ENCODE measurements at places on chromosomes 2 and 18.

DNA sequence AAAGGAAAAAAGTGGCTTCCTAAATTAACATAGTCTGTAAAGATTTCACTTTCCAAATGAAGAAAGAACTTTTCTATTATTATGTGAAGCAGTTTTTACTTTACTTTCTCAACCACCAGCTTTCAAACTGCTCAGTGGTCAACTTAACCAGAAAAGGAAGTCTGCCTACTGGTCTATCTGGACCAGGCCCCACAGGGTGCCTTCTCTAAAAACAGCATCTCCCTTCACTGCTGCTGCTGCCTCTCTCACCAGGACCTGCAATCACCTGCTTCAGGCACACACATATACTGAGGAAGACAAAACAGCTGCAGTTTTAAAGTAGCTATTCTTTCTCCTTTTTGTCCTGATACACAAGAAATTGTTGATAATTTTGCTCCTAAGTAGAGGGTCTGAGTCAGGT lies 221.3 kb upstream of the DCC start:
- no peak for DNase-seq

GRCh38 chr2:100853909-100854810 lies 34.2 kb downstream of the NPAS2 start:
- no peak for DNase-seq

- DNase-seq, result no peak
Measured at GRCh38 chr2:225100269-225100668, 58.0 kb upstream of the DOCK10 start.

- no peak for DNase-seq
Measured at GRCh38 chr18:57792631-57793301, 10.3 kb downstream of the ATP8B1 start.

- no peak for DNase-seq
Measured at GRCh38 chr2:236754271-236754944, 184.8 kb downstream of the ACKR3 start.

DNA sequence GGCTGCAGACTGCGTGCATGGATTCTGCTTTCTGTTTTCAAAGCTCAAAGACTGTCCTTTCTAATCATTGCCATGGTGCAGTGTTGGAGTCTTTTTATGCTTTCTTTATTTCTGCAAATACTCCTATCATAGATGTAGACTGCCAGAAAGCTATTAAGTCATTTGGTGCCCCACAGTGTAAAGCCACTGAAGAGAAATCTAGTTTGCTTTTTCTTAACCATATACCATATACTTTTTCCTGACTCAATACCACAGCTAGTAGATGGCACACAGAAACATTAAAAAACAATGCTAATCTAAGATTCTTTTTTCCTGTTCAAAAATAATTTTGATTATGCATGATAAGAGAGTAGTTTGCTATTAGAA lies 109.9 kb upstream of the RAB27B start:
- DNase-seq, result no peak

GRCh38 chr2:158325782-158326340 lies 130.7 kb downstream of the CCDC148 start:
- DNase-seq, result no peak

GRCh38 chr2:9439536-9439935 lies 16.1 kb downstream of the CPSF3 start:
- no peak for DNase-seq

- no peak for DNase-seq
Measured at GRCh38 chr18:6120820-6121279, 225.5 kb upstream of the TMEM200C start.

DNA sequence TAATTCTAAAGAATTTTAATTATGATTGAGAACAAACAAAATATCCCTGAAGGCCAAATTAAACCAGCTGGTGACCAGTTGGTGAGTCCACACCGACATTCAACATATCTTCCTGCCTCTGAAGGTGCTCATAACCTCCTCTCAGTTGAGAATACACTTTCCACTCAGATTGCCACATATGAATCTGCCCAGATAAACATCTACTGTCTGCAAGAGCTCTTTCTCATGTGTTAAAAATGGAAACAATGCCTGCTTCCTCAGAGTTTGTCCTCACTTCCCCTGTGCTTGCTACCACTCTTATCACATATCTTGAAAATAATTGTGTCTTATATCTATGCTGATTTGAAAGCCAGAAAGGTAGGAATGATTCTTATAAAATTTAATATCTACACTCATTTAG lies 177.7 kb upstream of the GULP1 start:
- DNase-seq, result no peak

DNA sequence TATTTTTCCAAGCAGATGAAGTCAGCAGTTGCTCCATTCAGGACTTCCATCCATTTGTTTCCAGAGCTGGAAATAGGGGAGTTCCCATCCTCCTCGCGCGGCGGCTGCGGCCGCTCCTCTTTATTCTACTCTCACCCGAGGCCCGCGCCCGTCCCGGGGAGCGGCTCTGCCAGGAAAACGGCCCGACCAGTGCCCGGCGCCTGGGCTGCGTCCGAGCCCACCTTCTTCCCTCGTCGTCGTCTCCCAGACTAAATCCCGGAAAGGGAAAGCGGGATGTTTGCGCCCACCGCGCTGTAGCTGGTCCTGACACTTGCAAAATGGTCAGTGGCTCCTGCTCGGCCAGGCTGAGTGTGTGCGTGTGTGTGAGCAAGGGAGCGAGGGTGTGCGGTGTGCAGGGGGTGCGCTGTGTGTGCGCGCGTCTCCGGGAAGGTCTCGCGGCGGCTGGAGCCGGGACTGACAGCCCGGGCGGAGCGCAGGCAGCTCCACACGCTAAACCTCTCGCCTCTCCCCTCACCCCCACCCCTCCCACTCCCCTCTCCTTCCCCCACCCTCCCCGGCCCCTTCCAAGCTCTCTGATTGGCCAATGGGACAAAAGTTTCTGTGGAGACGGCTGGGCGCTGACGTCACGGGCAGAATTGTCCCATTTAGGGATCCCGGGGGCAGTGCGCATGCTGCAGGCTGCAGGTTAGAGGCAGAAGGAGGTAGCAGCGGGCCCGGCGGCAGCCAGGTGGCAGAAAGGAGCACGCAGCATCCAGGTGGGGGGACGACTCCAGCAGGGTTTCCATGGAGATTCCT lies at the start of gene NOL4:
Gene NOL4 (minus strand): TSS at position 491 of the 795 bp plus-strand sequence. CDS start 1,660 bp downstream, outside the sequence.
- DNase-seq, result no peak

GRCh38 chr2:15337996-15338666 lies 223.0 kb downstream of the NBAS start:
- no peak for DNase-seq

GRCh38 chr2:195808189-195808588 lies 151.2 kb downstream of the SLC39A10 start:
- DNase-seq, result no peak

DNA sequence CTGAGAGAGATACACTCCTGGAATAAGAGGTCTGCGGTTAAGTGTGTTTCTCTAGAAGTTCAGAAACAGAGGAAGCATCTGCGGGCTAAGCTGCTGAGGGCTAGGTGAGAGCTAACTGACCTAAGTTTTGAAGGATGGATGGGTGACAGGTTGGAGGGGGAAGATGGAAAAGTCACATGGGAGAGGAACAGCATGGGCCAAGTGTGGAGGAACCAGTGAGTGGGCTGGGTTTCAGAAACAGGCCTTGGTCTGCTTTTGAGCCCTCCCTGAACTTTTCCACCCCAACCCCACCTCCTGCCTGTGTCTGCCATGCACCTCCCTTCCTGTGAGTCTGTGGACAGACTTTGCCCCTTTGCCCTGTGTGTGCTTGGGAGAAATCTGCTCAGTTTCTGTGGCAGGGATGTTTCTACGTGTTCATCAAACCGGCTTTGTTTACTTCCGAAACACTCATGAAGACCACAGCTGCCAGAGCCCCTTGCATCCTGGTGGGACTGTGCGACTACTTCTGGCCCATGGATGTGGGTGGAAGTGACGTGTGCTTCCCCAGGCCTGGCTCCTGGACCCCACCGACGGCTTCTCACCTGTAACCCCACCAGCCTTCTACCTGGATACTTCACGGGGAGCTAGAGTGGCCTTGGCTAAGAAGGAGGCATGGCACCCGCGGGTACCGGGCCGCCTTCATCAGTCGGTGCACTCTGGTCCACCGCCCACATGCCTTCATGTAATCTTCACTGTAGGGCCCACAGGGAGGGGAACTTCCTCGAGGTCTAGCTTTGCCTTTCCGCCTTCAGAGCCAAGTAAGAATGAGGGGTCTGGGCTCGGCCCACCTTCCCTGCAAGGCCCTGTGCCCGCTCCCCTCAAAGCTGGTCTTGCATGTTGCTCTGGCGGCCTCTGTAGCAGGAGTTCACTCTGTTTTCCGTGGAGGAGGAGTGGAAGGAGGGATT lies 1.4 kb upstream of the HPCAL1 start:
- no peak for DNase-seq

DNA sequence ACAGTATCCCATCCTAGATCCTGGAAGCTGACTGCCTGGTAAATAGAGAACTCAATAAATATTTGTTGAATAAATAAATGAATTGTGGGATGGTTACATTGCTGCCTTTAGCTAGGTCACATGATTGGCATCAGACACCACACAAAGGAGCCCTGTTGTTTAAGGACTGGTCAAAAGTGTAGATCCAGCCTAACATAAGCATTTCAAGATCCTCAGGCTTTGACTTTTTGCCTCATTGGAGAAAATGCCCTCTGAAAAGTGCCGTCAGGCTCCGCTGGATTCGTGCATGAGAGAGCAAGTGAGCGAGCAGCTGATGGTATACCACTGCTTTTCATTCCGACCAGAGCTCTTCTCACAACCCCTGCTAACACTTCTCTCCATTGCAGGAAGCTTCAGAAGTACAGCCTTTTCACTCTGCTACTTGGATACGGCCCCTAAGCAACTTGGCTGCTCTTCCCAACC lies 1.3 kb upstream of the ZNF24 start:
- no peak for DNase-seq

GRCh38 chr2:230696670-230697069 lies 16.0 kb upstream of the CAB39 start:
- DNase-seq, result no peak

GRCh38 chr2:240259201-240259923 lies 118.9 kb upstream of the OTOS start:
- DNase-seq, result no peak
